NCI-H226 (cell line): ENCODE measurements at places on chromosomes 12 and 14.

GRCh38 chr12:68506619-68507018, 104.1 kb upstream of the RAP1B start:
- DNase-seq = no peak

- DNase-seq = no peak
Measured at GRCh38 chr12:92133795-92134637, 11.6 kb downstream of the BTG1 start.

DNA sequence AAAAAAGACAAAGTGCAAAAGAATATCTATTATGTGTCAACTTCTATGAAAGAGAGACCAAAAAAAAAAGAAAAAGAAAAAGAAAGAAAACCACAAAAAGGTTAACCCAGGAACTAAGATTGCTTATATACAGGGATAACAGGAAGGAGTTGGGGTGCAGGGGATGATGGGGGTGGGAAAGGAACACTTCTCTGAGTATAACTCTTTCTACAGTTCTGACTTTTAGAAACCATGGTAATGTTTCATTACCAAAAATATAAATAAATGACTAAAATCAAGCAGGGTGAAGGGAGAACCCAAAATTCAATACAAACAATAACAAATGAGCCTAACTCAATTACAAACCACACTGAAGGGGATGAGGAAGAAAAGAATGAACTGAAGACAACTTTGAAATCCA, 9.1 kb downstream of the IFNG-AS1 start:
- no peak for DNase-seq

DNA sequence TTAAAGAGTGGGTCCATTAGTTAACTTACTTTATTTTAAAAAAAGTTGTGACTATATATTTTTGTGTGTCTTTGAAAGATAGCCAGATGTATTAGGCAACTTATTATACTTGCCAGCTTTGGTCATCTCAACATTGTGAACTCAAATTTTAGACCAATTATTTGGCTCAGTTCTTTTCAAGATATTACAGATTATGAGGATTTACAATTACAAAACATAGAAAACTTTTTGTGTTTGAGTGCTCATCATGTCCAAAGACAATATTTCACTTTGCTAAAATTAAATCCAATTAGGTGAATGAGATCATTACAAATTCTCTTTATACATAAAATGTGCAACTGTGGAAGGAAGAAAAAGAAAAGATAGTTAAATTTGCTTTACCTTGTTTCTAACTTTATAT, 18.3 kb upstream of the PDE3A start:
- DNase-seq = no peak

- no peak for DNase-seq
Measured at GRCh38 chr14:33689680-33690079, 261.2 kb downstream of the EGLN3 start.
